ENCODE measurements at places on chromosomes 3 and 15. TPM values are rescaled to one million over a fixed set of nuclear protein-coding genes. Genes with fewer than 3 reads are reported as not detected.

- no peak for DNase-seq
Measured at GRCh38 chr15:78907577-78907976, 34.9 kb downstream of the MORF4L1 start.

ATP13A5 gene
- total RNA-seq: not detected

DNA sequence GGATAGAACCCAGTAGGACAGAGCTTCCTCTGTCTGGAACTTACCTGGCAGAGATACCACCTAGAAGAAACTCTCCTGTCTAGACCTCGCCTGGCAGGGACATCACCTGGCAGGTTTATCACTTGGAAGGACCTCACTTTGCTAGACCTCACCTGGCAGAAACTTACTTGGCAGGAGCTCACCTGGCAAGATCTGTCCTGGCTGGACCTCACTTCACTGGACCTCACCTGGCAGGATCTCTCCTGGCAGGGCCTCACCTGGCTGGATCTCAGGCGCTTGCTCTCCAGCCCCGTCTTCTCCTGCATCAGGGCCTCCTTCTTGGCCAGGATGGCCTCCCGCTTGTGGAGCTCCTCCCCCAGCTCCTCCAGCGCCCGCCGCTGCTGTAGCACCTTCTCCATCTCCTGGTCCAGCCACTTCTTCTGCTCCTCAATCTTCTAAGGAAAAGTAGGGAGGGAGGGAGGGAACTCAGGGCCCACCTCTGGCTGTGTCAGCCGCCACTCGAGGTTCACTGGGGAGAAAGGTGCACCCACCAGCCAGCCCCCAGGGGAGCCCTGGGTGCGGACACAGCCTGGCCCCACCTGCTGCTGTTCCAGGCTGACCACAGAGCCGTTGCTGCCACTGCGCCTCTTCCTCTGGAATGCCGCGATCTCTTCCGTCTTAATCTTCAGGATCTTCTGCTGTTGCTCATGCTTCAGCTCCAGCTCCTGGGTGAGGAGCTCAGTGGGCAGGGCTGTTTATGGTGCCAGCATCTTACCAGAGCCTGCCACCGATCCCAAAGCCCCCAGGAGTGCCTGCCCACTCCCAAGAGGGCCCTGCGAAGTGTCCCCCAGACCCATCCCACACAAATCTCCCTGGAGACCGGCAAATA lies 22.5 kb downstream of the KIF7 start:
- no peak for DNase-seq

GRCh38 chr3:186032321-186032720 lies 76.6 kb downstream of the ETV5 start:
- DNase-seq: no peak

MST1R gene
- total RNA-seq: 2.7 TPM

PLA2G4B gene
- total RNA-seq: 6.0 TPM

DNA sequence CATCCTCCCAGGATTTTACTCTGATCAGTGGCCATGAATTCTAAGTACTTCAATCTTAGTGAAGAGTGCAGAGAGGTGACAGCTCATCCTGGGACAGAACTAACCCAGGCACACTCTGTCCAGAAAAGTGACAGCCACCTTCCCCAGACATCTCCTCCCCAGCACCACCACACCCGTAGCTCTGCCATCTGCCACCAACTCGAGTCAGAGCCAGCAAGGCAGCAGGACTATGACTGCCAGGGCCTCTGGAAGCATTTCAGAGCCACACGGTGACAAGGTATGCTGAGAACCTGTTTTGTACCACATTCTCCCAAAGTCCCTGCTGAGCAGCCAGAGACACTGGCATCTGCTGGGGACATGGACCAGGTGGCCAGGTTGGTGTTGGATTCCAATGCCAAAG lies 71.0 kb downstream of the NTRK3 start:
- DNase-seq: no peak

DNA sequence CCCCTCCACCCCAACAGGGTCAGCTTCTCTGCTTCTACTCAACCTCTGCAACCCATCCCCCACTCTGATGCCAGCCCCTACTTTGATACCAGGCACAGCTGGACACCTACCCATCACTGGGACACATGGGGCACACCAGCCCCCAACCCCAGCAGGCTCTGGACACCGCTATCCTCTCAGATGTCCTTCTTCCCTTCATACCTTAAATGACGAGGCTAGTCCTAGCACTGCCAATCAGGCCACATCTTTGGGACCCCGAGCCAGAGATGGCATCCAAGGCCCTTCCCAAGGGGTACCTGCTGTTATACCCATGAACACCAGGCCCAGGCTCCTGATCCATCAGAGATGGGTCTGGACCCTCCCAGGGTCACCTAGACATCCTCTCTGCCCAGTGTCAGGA lies 10.6 kb downstream of the POC1A start:
- no peak for DNase-seq

EBLN2 gene
- total RNA-seq: 2.6 TPM

ADAMTSL3 gene
- total RNA-seq: 46.9 TPM

GRCh38 chr15:80957976-80958375 lies 31.6 kb downstream of the MESD start:
- no peak for DNase-seq

DNA sequence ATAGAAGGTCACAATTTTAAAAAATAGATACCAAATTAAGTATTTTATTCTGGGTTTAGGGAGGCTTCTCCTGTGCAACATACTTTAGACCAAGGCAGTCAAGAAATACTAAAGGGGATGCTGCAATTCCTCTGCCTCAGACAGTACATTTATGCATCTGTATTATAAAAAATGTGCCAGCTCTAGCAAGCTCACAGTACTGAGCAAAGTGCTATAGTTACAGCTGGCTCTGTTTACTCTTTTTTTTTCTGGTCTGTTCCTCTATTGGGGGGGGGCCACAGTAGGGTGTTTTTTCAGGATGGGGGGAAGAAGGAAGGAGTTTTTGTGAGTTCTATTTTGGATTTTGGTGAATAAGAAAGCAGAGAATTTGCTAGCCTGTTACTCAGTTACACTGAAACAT lies 185.0 kb downstream of the TIGIT start:
- DNase-seq: no peak

MED12L gene
- total RNA-seq: 0.82 TPM

C3orf49 gene
- total RNA-seq: not detected

DNA sequence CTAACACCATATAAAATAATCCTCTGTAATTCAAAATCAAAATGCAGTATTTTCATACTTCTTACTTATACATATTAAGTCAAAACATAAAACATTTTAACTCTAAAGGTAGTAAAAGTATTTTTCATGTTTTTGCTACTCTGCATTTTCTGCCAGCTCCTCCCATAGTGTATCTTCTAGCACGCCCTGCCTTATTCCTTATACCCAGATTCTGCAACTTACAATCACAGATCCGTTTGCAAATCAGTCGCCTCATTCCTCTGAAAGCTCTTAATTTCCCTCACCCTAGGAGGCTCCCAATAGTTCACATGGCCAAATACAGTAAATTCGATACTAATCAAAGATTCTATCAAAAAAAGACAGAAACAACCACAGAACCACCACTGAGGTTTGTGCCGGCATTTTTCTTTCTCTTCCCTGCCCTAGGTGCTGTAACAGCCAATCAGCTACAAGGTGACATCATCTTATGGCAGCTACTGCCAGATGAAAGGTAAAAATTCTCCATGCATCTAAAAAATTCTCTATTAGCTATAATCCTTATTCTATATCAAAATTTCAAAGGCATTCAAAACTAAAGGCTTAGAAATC lies 72.9 kb downstream of the CLASP2 start:
- DNase-seq: no peak

- DNase-seq: no peak
Measured at GRCh38 chr3:15601046-15601398, 347 bp downstream of the HACL1 start.

GRCh38 chr3:17775073-17775472 lies 32.6 kb upstream of the TBC1D5 start:
- DNase-seq: no peak

- no peak for DNase-seq
Measured at GRCh38 chr3:113546414-113546893, 14.1 kb downstream of the SIDT1 start.

DNA sequence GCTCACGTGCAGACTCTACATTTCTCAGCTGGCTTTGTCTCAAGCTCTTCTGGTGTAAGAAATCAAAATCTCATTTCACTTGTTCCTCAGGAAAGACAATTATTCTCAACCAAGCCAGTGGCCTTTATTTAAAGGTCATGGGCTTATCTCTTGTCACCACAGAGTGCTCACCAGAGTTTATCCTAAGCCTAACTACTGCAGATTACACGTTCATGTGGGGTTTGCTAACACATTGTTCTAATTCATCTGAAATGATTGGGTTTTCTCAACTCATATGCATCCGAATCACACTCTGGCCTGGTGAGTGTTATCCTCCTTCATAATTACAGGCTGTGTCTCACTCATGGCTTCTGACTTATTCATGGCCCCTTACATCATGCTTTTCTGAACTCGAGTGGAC lies 83.3 kb upstream of the TSC22D2 start:
- no peak for DNase-seq

GRCh38 chr15:99181545-99181971 lies 67.8 kb downstream of the TTC23 start:
- DNase-seq: peak; percentile 76

ATP13A3 gene
- 79.9 TPM for total RNA-seq

DNA sequence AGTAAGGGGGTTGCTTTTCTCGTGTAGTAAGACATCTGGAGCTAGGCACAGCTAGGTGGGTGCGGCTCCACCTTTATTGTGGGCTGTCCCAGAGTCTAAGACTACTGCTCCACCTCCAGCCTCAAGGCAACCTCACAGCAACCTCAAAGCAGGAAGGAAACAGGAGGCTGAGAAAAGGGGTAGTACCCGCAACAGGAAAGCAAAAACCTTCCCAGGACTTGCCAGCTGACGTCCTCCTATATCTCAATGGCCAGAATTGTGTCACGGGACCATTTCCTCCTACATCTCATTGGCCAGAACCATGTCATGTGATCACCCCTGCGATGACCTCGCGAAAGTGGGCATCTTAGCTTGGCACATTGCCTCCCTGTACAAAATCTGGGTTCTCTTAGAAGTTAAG lies 4.3 kb upstream of the GPR160 start:
- no peak for DNase-seq

Measured in right cardiac atrium (tissue), 5 donors.